HS-5 (cell line): ENCODE measurements at places on chromosomes 3 and 15.

DNA sequence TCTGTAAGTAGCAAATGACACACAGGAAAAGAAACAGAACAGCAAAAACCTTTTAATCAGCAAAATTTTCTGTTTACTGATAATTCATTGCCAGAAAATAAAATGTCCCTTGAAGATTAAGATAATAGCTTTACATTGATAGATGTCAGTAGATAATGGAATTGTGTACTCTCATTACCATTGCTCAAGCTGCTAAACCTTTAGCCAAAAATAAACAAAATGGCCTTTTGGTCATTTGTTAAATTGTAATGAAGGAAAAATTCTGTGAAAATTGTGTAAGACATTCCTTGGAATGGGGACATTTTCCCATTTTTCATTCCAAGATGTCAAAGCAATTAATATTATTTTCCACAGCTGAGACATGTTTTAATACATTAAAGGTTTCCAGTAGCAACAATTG, 189.8 kb downstream of the PLOD2 start:
- no peak for DNase-seq

DNA sequence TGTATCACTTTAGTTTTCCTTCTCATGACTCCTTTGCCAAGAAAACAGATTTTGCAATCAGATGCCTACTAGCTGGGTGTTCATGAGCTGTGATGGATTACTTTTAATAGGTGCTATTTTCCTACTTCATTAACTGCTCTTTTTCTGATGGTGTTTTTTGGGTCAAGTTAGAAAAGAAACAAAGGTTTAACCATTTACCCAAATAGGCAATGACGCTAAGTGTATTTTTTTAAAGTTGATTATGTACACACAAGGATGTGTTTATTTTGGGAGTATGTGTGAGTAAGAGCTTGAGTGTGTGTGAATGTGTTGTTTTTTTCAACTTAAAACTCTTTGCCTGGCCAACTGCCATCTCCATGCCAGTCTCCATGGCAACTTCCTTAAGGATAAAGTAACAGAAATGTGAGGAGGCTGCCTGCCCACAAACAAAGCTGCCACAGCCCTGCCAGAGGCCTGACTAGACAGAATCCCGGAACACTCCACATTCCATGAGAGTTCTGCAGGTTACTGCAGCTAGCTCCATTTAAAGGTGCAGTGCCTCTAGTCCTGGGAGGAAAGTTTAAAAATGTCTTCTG, 215.6 kb upstream of the RBMS3 start:
- peak; percentile 93 for DNase-seq

DNA sequence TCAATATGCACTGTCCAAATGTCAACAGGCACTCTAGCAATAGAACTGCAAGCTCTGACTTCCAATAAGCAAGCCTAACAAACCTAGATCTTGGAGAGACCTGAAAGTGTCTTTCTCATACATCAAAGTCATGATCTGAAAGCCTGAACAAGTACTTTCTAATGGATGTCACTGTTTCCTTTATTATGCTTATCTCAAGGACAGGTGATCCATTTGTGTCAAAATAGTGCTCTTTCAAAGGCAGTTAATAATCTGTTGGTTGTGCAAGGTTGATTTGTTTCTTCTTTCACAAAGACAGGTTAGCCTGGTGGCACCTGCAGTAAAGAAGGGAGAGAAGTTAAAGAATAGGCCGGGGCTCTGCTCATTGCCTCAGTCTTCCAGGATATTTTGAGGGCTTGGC, 146.8 kb downstream of the EPHB1 start:
- DNase-seq, result no peak

DNA sequence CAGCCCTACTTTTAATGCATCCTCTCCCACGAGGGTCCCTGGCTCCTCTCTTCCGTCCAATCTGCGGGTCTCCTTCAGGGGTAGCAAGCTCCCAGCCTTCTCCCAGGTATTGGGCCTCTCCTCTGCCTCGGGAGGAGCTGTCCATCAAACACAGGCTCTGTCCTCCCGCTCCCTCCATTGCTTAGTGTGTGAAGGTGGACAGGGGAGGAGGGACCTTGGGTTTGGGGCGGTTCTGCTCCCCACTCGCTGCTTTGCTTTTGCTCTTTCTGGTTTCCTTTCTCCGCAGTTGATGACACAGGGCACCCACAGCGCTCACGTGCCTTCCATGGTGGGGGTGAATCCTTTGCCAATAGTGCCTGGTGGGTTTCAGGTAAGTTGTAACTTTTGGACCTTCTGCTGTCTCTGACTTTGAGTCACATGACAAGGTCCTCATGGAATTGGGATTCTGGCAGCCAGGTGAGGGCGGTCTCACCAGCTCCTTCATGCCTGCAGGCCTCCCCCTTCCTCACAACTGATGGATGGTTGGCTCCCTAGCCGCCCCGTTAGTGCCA, 18.9 kb downstream of the MUC20 start:
- DNase-seq, result no peak

- no peak for DNase-seq
Measured at GRCh38 chr3:89289574-89290190, 182.3 kb downstream of the EPHA3 start.

DNA sequence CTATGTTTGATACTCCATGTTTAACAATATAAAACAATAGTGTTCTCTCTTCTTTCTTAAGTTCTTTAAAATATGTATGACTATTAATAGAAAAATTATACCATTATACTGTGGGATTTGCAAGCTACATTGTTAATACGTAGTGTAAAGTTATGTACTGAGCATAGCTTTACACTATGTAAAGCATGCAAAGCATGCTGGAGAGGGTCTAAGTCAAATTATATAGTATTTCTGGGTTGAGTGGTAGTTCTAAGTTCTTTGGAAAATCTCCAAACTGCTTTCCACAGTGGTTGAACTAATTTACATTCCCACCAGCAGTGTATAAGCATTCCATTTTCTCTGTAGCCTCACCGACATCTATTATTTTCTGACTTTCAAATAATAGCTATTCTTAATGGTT, 253.0 kb downstream of the RAP2B start:
- no peak for DNase-seq

- DNase-seq, result peak; percentile 57
Measured at GRCh38 chr15:75067123-75067830, 43.9 kb downstream of the PPCDC start.

DNA sequence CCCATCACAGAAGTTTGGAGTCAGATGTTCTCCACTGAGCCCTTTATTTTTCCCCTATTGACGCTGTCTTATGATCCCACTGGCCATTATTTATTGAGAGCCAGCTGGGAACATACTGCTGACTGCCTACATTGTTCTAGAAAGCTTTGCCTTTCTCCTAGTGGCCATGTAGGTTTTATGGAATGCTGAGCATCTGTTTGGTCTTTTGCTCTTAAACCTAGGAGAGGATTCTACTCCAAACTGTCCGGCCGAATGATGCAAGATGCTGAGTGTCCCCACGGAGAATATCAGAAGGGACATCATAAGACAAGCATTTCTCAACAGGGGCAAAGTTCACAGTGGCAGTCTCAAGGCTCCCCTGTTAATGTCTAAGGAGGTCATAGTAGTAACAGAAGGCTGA, 171.4 kb downstream of the ARRDC4 start:
- no peak for DNase-seq

DNA sequence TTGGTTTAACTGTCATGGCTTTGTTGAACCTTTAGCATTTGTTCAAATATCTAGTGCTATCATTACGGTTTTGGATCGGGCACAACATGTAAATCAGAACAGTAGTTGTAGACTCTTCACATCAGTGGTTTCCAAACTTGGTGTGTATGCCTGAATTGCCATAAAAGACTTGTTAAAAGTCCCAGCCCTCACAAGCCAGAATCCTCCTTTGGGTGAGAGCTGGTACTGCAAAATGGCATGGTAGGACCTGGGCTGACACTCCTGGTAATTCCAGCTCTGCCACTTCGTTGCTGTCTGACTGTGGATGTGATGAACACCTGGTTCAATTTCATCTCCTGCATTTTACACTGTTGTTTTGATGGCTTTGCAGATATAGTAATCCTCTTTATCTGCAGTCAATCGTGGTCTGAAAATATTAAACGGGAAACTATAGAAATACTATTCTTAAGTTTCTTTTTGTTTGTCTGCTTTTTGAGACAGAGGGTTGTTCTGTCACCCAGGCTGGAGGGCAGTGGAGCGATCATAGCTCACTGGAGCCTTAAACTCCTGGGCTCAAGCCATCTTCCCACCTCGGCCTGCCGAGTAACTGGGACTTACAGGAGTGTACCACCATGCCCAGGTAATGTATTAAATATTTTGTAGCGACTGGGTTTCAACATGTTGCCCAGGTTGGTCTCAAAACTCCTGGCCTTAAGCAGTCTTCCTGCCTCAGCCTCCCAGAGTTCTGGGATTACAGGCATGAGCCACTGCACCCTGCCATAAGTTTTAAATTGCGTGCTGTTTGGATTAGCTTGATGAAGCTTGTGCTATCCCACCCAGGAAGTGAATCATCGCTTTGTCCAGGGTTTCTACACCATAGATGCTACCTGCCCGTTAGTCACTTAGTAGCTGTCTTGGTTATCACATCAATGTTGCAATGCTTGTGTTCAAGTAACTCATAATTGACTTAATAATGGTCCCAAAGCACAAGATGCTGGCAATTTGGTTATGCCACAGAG, 61.6 kb downstream of the RAB7A start:
- DNase-seq, result peak; percentile 59

GRCh38 chr3:137764563-137765309, 621 bp downstream of the SOX14 start:
- no peak for DNase-seq

- DNase-seq, result no peak
Measured at GRCh38 chr3:71398157-71398836, 185.2 kb downstream of the FOXP1 start.

- DNase-seq, result no peak
Measured at GRCh38 chr3:24359645-24360462, 134.8 kb downstream of the THRB start.

GRCh38 chr3:127998596-127998995, 53.6 kb upstream of the SEC61A1 start:
- DNase-seq, result no peak

GRCh38 chr3:27310688-27311087, 58.5 kb downstream of the NEK10 start:
- no peak for DNase-seq

DNA sequence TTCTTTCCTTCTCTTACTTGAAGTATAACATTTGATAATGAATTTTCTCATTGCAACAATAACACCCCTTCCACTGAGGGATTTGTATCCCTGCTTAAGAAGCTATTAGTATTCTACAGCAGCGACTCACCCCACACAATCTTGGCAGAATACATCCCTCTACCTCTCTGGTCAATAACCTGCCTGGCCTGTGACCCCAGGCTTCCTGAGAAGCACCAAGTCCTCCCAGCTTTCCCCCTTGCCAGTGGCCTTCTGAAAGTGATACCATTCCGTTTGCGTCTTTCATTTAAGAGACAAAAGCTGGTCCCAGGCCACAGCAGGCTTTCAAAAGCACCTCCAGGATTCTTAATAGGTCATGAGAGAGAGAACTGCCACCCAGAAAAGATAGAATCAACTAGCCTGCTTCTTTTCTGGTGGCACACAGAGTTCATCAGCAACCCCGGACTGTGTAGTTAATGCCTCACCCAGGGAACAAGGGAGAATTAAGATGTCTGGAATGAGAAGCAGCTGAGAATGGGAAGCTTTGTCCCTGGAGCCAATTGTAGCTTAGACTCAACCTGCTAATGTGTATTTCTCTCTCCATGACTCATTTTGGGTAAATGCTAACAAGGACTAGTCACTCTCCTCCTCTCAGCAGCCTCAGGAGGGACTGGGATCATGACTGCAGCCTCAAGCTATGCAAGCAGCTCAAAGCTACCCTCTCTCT, 101.0 kb upstream of the CPNE4 start:
- peak; percentile 95 for DNase-seq

- DNase-seq, result no peak
Measured at GRCh38 chr3:41164777-41165176, 34.5 kb upstream of the CTNNB1 start.

DNA sequence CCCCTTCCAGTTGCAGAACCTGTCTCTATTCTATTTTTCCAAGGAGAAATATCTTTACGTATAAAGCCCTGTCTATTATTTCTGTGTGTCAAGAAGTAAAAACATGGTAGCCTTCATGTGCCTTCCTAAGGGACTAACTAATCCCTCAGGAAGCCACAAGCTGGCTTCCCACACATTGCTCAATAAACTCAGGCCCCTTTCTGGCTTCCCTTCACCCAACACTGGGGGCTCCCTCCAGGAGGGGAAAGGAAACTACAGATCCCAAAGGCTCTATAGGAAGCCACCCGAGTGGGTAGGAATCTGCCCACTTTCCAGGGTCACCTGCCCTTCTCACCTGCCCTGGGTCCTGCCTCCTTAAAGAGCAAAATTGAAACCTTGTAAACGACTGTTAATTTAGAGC, 4.6 kb downstream of the TLE3 start:
- DNase-seq, result no peak

DNA sequence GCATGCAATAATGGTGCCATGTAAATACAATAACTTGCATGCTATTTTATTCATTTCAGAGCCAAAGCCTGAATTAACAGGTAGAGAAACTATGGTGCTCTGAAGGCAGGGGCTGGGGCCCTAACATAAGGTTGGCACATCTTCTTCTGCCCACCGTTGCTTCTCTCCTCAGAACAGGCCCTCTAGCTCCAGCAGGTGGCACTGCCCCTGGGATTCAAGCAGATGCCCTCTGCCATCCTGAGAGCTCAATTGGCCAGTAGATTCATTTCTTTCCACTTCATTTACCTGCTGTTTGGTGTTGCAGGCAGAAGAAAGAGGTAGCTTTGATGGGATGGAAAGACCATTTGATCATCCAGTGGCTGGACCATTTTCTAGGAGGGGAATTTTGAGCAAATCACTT, 130.5 kb downstream of the FOXB1 start:
- no peak for DNase-seq

DNA sequence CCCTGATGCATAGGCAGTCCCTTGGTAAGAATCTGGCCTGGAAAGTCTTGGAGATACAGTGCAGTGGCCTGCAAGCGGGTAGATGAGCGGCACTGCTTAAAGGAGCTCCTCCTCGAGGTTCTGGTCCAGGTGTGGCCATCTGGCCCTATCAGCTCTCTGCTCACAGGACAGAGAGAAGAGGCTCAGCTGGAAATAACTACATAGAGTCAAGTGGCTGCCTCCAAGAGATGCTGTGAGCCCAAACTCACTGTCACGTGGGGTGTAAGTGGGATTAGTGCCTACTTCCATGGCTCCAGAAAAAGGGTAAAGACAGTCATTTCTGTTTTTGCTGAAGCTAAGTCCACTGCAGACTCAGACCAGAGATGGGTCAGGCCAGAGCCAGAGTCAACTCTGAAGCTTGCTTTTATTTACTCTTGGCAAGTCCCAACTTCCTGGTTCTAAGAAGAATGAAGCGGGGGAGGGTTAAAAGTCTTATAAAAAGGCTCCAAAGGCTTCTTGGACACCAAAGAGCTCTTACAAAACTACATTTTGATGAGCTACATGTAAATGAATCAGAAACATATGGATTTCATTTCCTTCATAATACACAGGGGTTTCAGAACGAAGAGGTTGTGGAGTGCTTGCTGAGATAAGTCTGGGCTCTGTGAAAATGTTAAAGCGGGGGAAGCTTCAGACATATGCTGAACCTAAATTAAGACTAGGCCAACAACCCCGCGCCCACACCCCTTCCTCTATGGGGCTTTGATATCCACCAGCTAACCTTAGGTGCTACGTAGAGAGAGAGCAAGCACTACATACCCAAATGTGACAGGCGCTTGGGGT, 77.1 kb downstream of the PDZRN3 start:
- DNase-seq, result peak; percentile 87
